ENCODE measurements at places on chromosomes 7 and 10.
A peak's percentile ranks its signal among the peaks of the same experiment; 100 is the strongest.

- no peak for DNase-seq
Measured at GRCh38 chr7:131342864-131343442, 15.3 kb downstream of the MKLN1 start.

DNA sequence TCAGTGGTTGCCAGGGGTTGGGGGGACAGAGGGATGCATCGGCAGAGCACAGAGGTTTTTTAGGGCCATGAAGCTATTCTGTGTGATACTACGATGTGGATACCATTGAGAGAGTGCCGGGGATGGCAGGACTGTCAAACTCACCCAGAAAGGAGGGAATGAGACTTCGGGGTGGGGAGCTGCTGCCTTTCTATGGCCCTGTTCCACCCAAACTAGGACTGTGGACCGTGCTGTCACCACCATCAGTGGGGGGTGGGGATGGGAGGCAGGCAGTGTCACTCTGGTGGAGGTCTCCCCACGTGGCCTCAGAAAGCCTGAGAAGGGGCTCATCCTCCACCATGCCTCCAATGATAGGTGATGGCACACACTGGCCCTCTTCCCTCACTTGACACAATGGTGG lies 146.2 kb downstream of the PTPN20 start:
- DNase-seq: peak; percentile 17

GRCh38 chr10:38730076-38730475 lies 635.9 kb downstream of the ZNF37A start:
- no peak for DNase-seq

DNA sequence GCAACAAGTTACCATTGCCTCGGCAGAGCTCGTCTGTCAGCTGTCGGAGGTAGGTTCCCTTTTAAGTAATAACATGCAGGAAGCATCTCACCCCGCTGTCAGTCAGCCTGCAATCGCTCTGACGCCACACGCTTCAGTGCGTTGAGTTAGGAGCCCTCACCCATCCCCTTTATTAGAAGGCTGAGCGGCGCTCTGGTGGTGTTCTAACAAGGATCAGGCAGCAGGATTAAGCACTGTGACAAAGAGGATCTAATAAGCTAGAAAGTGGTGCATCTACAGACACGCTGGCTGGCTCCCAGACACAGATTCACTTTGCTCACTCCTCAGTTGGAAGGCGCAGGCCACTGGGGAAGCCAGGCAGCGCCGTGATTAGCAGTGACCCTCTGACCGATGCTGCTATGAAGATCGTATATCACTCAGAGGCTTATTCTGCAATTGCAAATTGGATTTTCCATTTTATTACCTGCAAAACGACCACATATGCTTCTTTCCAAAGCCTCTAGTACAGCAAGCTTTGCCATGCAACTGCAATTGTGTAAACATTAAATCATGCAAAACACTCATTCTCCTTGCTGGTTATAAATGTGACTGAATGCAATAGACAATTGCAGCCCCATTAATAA lies 117.7 kb downstream of the RSU1 start:
- no peak for DNase-seq

GRCh38 chr10:4733843-4734224 lies 92.2 kb upstream of the AKR1E2 start:
- DNase-seq: no peak

GRCh38 chr10:43035800-43036199 lies 41.1 kb upstream of the RET start:
- no peak for DNase-seq

- no peak for DNase-seq
Measured at GRCh38 chr10:67969875-67970274, 85.4 kb downstream of the SIRT1 start.

- DNase-seq: no peak
Measured at GRCh38 chr10:14880229-14880628, 1.6 kb downstream of the SUV39H2 start.

DNA sequence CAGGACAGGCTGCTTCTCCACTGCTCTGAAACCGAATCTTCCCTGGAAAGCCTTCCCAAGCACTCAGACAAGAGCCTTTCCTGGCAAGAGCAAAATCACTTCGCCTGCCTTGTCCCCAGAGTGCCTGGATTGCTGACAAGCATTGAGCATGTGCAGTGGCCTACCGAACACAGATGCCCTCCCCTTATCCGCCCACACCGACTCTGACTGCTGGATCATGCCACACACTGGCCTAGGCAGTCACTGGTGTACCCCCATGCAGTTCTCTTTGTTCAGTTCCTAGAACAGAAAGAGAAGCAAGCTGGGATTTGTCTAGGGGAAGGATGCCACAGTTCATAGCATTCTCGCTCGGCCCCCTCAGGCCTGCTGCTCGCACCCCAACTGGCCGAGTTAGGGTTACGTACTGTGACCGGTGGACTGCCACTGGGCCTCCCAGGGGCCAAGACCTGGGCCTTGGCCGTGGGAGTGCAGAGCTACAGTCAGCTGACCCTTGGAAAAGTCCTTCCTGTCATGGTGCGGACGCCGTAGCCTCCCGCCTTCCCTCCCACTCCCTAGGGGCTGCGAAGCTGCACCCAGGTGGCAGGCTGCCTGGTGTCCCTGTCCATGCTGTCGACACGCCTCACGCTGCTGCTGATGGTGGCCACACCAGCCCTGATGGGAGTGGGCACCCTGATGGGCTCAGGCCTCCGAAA lies 6.9 kb downstream of the ABCB8 start:
- no peak for DNase-seq

DNA sequence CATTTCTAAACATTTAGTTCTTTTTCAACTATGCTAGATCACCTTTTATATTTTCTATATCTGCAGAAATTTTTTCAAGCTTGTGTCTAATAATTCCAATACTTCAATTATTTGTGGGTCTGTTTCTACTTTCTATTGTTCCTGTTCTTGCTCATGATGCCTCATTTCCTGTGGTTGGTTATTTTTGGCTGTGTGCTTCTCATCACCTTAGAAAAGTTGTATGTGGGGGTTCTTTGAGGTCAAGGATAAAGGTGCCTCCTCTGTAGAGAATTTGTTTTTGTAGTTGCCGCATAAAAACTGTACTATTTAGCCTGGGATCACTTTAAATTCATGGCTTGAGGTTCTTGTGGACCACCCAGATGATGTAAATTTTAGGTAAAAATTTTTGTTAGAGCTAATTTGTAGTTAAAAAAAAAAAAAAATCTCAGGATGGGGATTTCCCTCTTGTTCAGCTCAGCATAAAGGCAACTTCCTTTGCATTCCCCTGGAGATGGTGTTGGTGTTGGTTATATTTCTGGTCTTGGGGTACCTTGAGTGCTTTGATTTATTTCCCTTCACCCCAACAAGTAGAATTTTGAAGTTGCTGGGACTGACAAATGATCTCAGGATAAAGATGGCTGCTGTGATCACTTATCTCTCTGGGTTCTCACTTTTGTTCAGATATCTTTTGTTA lies 27.0 kb upstream of the JAZF1 start:
- no peak for DNase-seq

GRCh38 chr10:114761205-114762193 lies 60.1 kb upstream of the FHIP2A start:
- DNase-seq: no peak

DNA sequence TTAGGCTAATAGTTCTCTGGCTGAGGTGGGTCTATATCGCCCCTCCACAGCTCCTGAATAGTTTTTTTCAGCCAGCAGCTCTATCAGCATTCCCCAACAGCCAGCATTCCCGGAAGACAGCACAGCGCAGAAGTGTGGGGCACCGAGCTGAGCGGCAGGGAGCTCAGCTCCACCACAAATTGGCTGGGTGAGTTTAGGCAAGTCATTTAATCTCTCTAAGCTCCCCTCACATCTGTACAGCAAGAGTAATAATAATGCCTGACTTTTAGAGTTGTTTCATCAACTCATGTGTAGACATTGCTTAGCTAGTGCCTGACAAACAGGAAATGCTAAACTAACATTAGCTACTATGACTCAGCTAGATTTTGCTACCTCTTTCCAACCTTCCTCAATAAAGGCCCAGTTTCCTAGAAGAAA lies 247.9 kb upstream of the PTN start:
- no peak for DNase-seq

- DNase-seq: no peak
Measured at GRCh38 chr7:54069843-54070242, 472.3 kb upstream of the VSTM2A start.

DNA sequence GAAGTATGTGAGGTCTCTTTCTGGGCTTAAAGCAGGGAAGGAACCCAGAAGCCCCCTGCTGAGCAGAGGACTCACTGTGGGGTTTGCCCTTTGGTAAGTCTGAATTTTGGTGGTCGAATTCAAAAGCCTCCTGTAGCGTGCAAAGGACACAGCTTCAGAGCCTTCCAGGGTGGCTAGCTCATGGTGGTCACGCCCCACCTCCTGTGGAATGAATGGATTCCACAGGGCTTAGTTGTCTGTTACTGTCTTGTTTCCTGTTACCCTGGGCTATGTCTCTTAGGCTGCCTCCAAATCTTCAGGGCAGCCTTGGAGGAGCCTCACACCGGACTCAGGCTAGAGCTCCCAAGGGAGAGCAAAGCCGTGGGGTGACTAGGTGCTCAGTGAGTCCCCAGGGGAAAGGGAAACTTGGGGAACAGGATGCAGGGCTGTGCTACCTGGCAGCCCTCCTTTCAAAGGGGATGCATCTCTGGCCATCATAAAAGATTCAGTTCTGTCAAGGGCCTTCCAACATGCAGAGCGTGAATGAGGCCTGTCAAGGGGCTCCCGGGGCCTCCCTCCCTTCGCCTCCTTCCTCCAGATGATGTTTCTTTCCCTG lies 211.7 kb downstream of the CCSER2 start:
- no peak for DNase-seq
